ENCODE measurements at places on chromosomes 1 and 21.

GRCh38 chr1:109263597-109264378, 14.4 kb downstream of the CELSR2 start:
- peak; percentile 89 for DNase-seq

GRCh38 chr1:199862047-199862446, 165.5 kb upstream of the NR5A2 start:
- no peak for DNase-seq

DNA sequence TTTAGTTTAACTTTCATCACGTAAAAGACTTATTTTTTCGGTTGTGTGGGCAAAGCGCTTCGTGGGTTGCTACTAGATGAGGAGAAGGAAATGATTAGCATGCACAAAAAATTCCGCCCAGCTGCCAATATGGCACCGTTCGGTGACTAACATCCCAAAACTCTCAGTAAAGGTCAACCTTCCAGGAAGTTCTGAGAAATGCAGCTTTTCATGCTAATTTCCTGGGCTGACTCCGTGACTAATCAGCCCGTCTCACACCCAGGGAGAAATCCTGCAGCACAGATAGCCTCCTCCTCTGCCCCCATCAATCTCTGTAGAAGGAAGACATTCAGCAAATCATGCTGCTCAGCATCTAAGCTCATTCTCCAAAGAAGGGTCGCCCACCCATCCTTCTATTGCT, 34.1 kb downstream of the TMCO4 start:
- peak; percentile 93 for DNase-seq

DNA sequence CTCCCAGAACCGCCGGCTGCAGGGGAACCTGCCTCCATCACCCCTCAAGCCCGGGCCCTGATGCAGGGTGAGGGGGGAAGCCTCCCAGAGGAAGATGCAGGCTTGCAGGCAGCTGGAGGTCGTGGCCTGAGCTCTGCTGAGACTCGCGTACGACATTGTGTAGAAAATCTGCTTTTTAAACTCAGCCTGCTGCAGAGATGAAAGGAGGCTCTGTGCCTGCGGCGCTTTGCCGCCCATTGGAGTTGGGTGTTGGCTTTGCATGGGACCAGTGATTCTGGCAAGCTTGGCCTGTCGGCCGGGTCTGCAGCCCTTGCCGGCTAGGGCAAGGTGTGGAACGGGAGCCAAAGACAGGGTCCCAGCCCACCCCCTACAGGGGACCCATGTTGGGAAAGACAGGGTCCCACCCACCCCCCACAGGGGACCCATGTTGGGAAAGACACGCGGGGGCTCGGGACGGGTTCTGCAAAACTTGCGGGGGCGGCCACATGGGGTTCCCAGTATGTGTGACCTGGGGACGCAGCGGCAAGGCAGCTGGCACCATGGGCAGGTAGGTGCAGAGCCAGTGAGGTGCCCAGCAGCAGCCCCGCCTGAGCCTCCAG, 55.6 kb downstream of the SLX9 start:
- no peak for DNase-seq

DNA sequence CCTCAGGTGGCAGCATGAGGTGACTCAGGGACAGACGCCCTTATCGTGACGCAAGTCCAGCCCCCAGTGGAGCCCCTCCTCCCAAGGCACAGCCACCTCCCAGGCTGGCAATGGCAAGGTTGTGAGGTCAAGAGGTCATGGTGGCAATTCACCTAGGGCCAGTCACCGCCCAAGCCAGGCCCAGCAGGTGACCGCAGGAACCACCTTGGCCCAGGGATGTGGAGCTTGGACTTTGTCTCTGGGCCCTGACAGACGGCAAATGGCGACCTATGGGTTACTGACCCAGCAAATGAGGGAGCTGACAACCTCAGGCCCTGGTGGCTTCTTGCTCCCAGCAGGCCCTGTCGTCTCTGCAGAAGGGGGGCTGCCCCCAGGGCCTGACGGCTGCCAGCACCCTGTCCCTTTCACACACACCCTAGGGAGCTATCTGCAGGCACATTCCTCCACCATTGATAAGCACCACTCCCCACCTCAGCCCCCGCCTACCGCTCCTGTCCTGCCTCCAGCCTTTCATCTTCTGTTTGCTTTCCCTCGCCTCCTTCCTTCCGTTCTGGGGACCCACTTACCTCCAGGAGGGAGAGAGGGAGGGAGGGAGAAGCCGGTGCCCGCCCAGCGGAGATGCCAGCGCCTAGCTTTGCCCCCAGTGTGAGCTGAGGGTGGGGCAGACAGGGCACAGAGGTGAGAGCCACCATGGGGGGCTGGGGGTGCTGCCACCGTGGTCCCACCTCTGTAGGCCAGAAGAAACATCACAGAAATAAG, 12.1 kb downstream of the EPHA2 start:
- DNase-seq, result peak; percentile 74

GRCh38 chr1:91014475-91014874, 7.4 kb downstream of the ZNF644 start:
- no peak for DNase-seq

DNA sequence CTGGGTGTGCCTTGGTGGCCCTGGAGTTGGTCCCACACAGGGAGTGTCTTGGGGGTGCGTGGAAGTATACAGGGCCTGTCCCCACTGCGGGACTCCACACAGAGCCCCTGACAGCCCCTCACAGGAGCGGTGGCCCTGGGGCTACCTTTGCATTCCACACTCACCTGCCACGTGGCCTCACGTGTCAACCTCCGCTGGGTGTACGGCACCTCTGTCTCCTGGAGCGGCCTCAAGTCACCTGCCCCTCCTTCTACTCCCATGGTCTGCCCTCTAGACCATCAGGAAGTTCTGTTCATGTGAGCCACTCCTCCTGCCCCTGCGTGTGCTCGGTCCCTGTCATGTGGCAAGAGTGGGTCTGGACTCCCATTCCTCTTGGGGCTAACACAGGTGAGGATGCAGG, 58.6 kb downstream of the FAAP20 start:
- DNase-seq, result no peak

- no peak for DNase-seq
Measured at GRCh38 chr1:113278777-113279176, 111.5 kb upstream of the MAGI3 start.

- no peak for DNase-seq
Measured at GRCh38 chr1:154983776-154984466, 777 bp downstream of the FLAD1 start.

DNA sequence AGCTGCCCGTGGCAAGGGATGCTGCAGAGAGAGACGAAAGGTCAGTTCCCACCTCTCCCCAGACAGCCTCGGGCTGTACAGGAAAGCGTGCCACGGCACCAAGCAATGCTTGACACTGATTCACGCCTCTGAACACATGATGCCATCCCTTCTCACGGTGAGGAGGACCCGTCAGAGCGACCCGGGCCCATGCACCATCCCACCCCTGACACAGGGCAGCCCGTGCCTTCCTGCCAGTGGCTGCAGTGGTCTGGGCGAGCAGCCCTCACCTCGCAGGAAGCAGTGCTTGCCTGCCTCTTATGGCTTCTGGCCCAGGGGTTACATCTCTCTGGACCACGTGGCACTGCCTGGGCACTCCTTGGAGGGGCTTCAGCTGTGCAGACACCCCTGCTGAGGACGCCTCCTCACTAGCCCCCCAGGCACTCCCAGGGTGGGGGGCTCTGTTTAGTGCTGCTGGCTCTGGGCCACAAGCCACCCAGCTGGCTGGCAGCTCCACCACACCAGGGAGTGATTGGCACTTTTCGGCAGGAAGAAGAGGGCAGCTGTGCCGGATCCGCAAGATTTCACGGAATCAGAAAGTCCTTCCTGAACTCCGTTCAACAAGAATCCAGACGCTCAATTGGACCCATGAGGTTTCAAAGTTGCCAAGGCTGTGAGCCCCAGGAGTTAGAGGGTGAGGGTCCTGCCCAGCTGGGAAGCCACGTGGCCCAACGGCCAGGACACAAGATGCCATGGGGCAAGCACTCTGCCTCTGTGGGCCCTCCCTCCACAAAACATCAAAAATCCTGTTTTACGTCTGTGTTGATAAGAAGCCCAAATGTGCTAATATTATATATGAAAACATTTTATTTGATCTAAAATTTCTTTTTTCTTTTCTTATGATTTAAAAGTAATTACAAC, 34.8 kb upstream of the SLC19A1 start:
- no peak for DNase-seq

- DNase-seq, result no peak
Measured at GRCh38 chr1:5571438-5571837, 420.8 kb downstream of the NPHP4 start.

GRCh38 chr1:194548071-194548470, 1361.7 kb upstream of the B3GALT2 start:
- no peak for DNase-seq

DNA sequence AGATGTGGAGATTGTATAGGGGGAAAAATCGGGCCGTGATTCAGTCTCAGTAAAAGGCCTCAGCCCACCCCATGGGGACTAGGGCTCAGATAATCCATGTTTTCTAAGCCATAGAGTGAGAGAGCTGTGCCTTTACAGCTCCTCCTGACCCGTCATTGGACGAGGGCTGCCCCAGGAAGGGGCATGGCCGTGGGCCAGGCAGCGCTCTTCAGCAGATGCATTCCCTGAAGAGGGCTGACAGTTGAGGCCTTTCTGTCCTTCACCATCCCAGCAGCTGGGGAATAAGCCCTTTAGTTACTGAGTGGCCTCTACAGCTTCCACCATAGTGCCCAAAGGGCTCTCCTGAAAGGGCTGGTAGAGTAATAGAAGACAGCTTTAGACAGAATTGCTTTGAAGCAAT, 57.2 kb downstream of the ST3GAL3 start:
- DNase-seq, result no peak

GRCh38 chr1:10536133-10536770, 61.5 kb downstream of the PEX14 start:
- no peak for DNase-seq

- no peak for DNase-seq
Measured at GRCh38 chr1:65470766-65471165, 50.3 kb downstream of the LEPR start.

- no peak for DNase-seq
Measured at GRCh38 chr1:178607718-178608408, 95.0 kb downstream of the TEX35 start.

GRCh38 chr1:234756066-234756774, 146.2 kb upstream of the IRF2BP2 start:
- no peak for DNase-seq

DNA sequence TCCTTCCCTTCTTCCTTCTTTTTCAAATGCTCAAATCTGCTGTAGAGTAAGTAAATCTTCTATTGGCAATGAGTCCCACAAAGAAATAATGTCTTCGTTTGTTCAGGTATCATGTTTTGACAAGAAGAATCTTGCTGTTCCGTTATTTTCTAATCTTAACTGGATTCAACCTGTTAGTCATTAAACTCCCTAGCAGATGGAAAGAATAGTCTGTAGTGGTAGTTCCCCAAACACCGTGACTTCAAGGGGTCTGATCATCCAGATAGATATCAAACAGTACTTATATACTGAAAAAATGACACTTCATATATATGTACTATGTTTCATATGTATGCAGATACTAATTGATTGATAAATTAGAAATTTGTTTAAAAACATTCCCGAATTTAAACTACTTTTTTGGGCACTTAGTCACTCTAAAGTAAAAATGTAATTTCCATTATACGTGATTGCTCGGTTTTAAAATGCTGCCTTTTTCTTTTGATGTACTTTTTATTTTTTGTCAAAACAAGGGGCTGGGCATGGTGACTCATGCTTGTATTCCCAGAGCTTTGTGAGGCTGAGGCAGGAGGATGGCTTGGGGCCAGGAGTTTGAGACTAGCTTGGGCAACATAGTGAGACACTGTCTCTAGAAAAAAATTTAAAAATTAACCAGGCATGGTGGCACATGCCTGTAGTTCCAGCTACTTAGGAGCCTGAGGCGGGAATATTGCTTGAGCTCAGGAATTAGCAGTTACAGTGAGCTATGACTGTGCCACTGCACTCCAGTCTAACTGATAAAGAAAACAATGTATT, 335.7 kb upstream of the SNX7 start:
- DNase-seq, result peak; percentile 95

- DNase-seq, result no peak
Measured at GRCh38 chr1:175853681-175854080, 110.3 kb upstream of the TNR start.

DNA sequence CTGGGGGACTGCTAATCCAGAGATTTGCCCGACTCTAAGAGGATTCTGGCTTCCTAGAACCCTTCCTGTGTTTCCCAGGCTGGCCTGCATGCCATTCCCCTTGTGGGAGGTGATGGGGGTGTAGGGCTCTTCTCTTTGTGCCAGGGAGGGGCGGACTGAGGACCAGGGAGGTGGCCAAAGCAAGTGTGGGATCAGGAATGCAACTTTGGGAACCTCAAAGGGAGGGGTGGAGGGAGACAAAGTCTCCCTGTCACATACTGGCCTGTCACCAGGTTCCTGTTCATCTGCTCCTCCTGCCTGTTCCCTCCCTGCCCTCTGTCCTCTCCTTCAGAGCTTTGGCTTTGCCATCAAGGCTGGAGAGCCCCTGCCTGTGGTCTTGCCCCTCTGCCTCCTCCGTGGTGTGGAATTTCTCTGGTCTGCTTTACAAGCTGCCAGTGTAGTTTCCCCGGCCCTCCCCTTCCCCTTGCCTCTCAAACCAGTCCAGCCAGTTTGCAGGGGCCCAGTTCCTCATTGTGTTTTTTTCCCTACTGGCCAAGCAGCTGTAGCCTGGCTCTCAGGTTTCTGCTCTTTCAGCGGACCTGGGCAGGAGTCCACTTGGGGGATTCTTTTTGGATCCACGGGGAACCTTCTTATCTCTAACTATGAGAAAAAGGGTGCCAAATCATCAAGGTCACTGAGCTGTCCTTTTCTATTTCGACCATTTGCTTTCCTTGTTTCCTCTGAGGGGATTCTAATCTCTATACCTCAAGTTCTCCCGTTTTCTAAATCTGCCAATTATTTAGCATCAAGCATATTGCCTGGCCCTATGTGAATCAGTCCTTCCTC, 1.8 kb downstream of the CGN start:
- DNase-seq, result no peak

- no peak for DNase-seq
Measured at GRCh38 chr1:81921851-81922462, 121.2 kb downstream of the ADGRL2 start.

DNA sequence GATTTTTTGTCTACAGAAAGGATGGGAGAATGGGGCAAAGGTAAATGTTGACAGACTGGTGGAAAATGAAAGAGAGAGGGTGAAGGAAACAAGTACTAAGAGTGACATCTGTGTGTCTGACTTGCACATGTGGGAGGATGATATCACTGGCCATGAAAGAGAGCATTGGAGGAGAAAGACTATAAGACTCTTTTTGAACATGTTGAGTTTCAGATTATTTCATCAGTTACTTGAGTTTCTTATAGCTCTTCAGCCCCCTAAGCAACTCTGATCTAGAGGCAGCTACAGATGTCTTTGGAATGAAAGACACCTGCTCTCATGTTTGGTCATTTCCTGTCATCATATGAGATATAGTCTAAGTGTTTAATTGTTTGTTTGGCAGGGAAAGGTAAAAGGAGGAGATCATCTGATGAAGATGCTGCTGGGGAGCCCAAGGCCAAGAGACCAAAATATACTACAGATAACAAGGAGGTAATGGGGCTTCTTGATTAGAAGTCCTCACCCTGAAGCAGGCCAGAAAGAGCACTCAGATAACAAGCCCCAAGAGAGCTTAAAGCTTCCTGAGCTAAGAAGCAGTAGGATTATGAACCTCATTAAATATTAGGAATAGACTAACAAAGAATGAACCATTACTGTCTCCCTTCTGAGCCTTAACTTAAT, 4.5 kb downstream of the POLR3C start:
- no peak for DNase-seq
